H4 (cell line): ENCODE measurements at places on chromosomes 3 and 15. TPM values are rescaled to one million over a fixed set of nuclear protein-coding genes. Genes with fewer than 3 reads are reported as not detected.
A peak's percentile ranks its signal among the peaks of the same experiment; 100 is the strongest.

Gene KBTBD13
- not detected in 2 replicates for total RNA-seq

- no peak for DNase-seq
Observed at GRCh38 chr3:80999481-80999880, 762.0 kb downstream of the GBE1 start.

GRCh38 chr3:118772036-118772435 lies 262.6 kb downstream of the IGSF11 start:
- DNase-seq = no peak

DNA sequence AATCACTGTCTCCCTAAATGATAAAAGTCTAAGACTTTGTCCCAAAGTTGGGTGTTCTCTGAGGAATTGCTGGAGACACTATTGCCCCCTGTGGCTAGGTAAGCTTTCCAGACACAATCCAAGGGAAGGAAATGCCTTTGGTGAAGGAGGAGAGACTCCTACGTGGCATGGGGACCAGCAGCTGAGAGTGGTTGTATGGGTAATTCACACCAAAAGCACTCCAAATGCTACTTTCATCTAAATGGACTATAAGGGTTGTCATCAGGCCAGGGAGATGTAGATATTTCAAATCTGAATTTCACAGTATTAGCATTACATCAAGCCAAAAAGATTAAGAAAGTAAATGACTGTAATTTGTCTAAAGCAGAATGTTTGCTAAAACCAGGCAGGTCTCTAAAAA lies 400.8 kb upstream of the THBS1 start:
- DNase-seq = no peak

Gene MAP2K5
- 6.6 and 9.4 TPM in 2 replicates for total RNA-seq

Gene IVD
- 9.1 and 13.6 TPM in 2 replicates for total RNA-seq

Gene PDIA5
- total RNA-seq = 18.2 and 18.3 TPM in 2 replicates

DNA sequence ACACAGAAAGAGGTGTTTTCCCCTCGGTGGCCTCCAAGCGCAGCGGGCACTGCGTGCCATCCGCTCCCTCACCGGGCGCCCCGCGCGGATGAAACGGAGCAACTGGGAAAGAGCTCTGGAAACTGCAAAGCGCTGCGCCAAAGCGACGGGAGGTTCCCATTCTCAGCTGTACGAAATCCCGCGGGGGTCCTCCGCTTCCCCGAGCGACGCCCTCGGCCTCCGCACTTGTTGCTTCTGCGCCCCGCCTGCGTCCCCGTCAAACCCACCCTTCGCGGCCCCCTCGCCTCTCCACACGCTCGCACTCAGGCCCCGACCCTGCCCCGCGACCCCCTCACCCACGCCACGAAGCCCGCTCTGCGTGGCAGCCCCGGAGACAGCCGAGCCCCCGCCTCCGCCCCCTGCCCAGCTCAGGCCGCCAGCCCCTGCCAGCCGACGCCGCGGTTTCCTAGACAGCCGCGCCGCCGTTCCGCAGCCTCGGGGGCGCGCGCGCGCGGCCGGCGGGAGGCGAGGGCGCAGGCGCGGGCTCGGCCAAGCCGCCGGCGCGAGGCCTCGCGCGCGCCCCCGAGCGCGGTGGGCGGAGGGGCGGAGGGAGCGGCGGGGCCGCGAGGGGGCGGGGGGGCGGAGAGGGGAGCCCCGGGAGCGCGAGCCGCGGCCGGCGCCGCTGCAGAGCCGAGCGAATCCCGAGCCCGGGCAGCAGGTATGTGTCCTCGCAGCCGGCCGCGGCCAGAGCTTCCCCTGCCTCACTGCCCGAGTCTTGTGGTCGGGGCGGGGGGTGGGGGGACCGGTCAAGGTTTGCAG lies at the start of gene TMEM266:
TSS of gene TMEM266 (plus strand) at position 666 of the 798 bp plus-strand sequence. CDS start 74,279 bp downstream, outside the sequence.
- no peak for DNase-seq

DNA sequence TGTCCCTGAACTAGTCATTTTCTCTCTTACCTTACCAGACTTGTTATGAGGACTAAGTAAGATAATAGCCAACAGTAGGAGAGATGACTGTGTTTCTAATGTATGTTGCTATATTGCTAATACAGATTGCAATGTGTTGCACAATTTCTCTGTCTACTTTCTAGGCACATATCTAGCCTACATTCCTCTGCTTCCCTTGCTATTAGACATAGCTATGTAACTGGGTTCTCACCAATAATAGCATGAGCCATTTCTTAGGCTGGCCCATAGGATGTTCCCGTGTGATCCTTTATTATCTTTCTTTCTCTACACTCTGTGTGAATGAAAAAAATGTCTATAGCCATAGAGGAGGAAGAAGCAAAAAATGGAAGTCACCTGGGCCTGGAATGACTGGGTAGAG lies 6.8 kb upstream of the LRRN1 start:
- DNase-seq = no peak

DNA sequence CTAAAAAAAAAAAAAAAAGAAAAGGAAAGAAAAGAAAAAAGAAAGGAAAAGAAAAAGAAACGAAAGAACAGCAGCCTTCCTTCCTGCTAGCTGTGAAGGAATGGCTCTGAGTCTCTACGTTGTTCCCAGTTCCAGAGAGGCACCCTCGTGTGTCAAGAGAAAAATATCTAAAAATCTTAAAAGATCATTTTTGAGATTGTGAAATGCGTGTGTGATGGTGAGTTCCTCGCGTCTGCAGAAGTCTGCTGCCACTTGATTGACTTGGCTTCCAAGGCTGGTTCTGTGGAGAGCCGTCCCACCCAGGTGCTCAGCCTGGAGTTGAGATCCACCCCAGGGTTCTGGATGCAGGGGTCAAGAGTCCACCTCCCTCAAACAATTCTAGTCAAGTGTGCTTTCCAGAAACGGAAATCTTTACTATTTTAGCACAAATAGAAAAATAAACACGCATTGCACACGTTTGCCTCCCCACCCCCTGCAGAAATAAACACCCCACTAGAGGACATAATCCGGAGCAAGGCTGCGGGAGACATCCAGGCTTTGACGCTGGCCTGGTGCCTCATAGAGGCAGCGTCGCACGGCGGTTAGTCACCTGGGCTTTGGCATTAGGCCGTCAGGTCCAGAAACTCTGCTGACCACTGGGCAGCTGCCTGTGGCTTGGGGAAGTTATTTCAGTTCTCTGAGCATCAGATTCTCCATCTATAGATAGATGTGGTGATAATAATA lies 265.4 kb downstream of the FAM43A start:
- DNase-seq = no peak

DNA sequence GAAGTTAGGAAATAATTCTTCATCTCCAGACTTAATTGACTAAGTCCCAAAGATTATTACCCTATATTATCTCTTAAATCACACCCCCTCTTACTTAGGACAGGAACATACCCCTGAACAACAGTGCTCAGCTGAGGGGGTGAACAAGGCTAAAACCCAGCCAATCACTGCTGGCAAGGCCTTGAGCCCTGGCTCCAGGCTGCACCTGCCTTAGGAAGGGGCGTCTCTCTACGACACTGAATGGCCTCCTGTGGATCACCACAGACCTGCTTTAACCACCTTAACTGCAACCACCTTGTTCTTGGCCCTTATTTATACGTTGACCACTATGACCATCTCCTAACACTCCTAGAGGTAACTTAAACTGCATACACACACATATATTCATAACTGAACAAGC lies 267.4 kb upstream of the THBS1 start:
- DNase-seq = no peak

Gene HACL1
- 18.1 and 19.0 TPM in 2 replicates for total RNA-seq

DNA sequence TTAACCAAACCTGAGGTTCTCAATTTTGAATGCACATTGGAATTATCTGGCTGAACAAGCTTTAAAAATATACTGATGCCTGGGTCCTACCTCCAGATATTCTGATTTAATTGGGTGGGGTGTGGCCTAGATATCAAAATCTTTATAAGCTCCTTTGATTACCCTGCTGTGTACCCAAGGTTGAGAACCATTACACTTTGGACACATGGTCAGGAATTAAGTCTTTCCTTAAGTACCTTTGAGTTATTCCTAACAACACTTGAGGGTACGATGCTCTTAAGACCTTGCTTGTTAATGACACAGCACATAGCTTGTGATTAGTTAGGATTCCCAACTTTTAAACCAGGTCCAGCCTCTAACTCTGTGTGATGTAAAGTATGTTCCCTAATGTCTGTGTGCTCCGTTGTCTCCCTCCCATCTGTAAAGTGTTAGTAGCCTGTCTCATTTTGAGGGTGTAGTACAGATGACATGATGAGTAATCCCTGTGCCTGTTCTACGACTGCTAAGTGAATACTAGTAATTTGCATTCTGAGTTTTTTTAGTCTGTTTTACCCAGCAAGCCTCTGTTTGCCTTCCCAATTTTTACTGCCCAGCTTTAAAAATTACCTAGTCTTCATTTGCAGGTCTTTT lies 154.9 kb downstream of the KLHL25 start:
- DNase-seq = no peak

- no peak for DNase-seq
Observed at GRCh38 chr15:97972366-97972765, 11.9 kb downstream of the ARRDC4 start.

GRCh38 chr3:129121016-129121791 lies 400 bp downstream of the RAB43 start:
- no peak for DNase-seq

DNA sequence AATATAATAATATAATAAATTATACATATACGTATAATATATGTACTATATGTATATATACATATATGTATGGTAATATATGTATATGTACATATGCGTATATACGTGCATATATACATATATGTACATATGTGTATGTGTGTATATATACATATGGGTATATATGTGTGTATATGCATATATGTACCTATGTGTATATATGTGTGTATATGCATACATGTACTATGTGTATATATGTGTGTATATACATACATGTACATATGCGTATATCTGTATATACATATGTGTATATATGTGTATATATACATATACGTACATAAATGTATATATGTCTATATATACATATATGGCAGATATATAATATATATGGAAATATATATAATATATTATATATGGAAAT lies 74.8 kb upstream of the ST3GAL6 start:
- DNase-seq = no peak

Gene CPNE4
- total RNA-seq = 0.12 and 0.14 TPM in 2 replicates

- no peak for DNase-seq
Observed at GRCh38 chr3:26259176-26259575, 363.4 kb upstream of the LRRC3B start.

Gene LINGO1
- total RNA-seq = 0.41 TPM in 1 of 2 replicates, not detected in the other

DNA sequence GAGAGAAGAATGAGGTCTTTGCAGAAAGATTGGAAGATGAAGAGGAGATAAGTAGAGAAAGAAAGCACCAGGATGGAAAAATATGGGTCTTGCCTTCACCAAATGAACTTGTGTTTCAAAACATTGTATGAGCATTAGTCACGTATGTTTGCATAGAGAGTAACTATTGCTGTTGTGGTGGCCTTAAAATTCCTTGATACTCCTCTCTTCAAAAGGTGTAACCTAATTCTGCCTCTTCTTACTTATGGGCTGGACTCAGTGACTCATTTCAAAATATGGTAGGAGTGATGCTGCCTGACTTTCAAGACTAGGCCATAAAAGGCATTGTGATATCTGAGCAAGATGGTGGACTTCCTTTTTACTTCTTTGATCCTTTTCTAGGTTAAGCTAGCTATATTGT lies 228.7 kb upstream of the ZNF385D start:
- peak; percentile 27 for DNase-seq

- no peak for DNase-seq
Observed at GRCh38 chr3:25107918-25108617, 320.0 kb upstream of the RARB start.

- DNase-seq = no peak
Observed at GRCh38 chr3:134796281-134797056, 1.4 kb downstream of the EPHB1 start.

Gene CAND2
- 0.31 and 0.72 TPM in 2 replicates for total RNA-seq

DNA sequence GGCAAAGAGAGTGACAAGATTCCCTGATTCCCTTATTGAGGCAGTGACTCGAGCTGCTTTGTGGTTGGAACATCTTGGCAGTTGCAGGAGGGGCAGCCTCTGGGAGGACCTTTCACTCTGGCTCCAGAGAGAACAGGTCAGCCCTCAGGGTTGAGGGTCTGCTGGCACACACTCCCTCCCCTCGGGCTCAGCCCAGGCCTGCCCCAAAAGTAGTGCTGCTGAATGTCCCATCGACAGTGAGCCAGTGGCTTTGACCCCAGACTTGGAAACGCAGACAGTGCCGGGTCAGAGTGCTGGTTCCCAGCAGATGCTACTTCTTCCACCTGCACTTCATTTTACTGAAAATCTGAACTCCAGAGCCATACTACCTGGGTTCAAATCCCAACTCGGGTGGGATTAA lies 25.6 kb upstream of the ATP2B2 start:
- no peak for DNase-seq

- DNase-seq = no peak
Observed at GRCh38 chr3:5767304-5767703, 579.8 kb downstream of the EDEM1 start.

DNA sequence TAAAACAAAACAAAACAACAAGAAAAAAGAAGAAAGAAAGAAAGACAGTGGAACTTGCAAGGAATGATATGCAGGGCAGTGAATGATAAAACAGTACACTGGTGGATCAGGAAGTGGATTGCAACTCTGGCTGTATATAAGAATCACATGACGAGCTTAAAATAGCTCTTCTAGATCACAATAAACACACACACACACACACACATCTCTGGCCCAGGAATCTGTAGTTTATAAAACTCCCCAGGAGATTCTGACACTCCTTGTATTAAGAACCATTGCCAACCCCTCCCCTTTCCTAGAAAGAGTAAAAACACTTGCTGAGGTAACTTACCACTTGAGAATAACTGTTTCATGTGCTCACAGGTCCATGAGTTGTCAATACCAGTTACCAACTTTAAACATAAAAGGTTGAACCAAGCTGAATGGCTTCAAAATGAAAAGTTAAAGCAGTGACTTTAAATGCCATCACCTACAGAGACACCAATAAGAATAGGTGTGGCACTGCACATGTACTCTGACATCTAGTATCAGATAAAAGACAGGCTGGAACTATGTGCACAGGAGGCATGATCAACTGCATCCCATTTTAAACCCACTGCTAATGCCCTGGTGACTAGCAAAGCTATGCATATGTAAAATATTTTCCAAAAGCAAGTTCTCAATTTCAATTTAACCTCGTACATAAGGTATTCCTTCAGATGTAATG lies 3.9 kb downstream of the CPOX start:
- peak; percentile 26 for DNase-seq

Gene GPR149
- not detected in 2 replicates for total RNA-seq

GRCh38 chr3:32484436-32484835 lies 18.2 kb downstream of the CMTM6 start:
- DNase-seq = no peak

- DNase-seq = no peak
Observed at GRCh38 chr3:122919291-122919610, 108.3 kb downstream of the SEMA5B start.

DNA sequence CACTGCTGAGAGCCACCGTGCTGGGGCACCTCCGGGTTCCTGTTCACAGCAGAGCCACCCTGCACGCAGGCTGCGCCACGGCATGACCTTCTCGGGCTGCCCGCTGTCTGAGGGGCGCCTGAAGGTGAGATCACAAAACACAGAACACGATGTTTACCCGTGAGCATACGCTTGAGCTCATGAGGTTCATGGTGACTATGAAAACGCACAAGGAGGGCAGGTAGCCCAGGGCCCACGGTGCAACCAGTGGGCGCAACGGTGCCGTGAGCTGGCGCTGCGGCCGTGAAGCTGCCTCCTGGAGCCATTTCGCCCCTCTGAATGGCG lies 36.1 kb downstream of the KLHL25 start:
- no peak for DNase-seq

Gene COMMD2
- 52.3 and 52.7 TPM in 2 replicates for total RNA-seq
